Cortex of kidney (tissue), 1 donor: ENCODE measurements at places on chromosomes 16 and 17.

DNA sequence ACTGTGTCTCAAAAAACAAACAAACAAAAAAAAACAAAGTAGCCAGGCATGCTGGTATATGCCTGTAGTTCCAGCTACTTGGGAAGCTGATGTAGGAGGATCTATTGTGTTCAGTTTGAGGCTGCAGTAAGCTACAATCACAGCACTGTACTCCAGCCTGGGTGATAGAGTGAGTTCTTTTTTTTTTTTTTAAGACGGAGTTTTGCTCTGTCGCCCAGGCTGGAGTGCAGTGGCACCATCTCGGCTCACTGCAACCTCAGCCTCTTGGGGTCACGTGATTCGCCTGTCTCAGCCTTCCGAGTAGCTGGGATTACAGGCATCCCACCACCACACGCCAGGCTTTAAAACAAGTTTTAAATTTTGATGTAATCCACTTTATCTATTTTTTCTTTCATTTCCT is 80.2 kb upstream of the STAC2 start:
- DNase-seq = no peak

GRCh38 chr17:80956321-80957190 is 35.1 kb upstream of the CHMP6 start:
- no peak for DNase-seq

DNA sequence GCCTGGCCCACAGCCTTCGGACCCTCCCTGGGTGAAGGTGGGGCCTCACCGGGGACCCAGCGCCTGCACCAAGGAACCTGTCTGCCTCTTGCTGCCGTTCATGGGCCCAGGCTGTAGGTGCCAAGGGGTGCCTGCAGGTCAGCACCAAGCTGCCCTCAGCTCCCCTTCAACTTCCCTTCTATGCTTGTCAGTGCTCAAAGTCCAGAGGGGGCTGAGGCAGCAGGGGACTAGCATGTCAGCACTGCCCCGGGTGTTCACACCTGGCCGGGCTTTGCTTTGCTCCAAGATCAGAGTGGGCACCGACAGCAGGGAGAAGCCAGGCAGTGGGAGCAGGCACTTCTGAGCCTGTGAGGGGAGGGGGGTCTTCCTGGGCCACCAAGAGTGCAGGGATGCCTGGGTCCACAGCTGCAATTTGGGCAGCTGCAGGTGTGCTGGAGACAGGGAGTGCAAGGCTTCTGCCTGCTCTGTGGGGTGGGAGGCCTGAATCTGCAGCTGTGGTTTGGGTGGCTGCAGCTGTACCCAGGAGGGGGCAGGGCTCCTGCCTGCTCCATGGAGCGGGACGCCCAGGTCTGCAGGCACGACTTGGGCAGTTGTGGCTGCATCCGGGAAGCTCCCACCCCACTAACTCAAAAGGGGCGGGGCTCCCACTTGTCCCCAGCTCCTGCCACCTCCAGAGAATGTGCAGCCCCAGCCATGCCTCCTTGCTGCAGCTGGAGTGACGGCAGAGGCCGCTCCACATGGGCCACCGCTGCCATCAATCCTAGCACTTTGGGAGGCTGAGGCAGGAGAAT is 27.6 kb upstream of the PRM1 start:
- DNase-seq = no peak

DNA sequence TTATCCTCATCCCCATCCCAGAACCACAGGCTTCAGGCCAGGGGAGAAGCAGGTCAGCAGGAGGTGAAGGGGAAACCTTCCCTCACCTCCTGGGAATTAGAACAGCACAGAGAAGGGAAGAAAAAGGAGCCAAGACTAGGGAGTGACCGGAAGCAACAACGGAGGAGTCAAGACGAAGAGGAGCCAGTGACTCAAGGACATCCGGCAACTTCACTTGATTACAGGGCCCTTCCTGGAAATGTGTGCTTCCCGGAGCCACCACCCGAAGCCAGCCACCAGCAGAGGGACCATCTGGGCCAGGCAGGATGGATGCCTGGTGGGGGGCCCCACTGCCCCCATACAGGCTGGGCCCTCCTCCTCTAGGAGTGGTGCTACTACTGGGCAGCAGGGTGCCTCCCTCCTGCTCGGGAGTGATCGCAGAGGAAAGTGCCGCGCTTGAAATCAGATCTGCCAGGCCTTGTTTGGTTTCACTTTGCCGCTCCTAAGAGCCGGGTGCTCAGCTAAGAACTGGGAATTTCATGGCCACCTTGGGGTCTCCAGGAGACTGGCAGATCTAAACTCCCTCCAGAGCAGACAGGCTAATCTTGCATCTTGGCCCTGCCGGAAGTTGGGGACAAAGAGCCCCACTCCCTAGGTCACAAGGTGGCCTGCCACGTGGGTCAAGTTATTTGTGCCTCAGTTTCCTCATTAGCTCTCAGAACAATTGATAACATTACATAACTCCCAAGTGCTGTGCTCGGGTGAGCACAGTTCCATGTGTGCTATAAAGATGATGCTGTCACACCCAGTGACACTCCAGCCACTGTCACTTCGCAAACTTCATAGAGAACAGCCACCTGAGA is 6.6 kb downstream of the CDC42EP4 start:
- DNase-seq = no peak

DNA sequence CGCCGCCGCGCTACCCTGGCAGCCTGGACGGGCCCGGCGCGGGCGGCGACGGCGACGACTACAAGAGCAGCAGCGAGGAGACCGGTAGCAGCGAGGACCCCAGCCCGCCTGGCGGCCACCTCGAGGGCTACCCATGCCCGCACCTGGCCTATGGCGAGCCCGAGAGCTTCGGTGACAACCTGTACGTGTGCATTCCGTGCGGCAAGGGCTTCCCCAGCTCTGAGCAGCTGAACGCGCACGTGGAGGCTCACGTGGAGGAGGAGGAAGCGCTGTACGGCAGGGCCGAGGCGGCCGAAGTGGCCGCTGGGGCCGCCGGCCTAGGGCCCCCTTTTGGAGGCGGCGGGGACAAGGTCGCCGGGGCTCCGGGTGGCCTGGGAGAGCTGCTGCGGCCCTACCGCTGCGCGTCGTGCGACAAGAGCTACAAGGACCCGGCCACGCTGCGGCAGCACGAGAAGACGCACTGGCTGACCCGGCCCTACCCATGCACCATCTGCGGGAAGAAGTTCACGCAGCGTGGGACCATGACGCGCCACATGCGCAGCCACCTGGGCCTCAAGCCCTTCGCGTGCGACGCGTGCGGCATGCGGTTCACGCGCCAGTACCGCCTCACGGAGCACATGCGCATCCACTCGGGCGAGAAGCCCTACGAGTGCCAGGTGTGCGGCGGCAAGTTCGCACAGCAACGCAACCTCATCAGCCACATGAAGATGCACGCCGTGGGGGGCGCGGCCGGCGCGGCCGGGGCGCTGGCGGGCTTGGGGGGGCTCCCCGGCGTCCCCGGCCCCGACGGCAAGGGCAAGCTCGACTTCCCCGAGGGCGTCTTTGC is 3.1 kb downstream of the HIC1 start:
- DNase-seq = no peak

DNA sequence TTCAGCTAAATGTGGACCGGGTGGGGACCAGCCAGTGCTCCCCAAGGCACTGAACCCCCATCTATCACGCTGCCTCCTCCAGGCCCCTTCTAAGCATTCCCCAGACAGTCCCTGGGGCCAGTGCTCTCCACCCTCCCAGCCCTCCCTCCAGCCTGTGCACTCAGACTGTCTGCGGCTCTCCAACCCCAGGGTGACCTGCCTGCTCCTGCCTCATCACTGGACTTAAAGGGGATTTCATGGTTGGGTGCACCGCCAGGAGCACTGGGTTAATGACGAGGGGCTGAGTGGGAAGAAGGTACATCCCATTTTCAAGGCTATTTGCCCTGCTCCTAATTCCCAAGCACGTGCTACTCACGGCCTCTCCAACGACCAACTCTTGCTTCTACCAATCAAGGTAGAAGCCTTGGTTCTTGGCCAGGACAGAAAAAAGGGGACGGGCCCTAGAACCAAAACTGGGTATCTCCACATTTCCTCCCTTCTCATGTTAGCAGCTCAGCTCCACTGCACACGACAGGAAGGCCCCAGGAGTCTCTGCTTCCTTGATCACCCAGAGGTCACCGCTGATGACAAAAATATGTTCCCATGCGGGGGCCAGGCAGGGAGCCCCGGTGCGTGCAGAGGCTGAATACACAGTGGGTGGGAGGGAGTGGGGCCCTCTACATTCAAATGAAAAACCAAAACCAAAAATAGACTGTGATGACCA is 3.5 kb upstream of the ABR start:
- DNase-seq = no peak

DNA sequence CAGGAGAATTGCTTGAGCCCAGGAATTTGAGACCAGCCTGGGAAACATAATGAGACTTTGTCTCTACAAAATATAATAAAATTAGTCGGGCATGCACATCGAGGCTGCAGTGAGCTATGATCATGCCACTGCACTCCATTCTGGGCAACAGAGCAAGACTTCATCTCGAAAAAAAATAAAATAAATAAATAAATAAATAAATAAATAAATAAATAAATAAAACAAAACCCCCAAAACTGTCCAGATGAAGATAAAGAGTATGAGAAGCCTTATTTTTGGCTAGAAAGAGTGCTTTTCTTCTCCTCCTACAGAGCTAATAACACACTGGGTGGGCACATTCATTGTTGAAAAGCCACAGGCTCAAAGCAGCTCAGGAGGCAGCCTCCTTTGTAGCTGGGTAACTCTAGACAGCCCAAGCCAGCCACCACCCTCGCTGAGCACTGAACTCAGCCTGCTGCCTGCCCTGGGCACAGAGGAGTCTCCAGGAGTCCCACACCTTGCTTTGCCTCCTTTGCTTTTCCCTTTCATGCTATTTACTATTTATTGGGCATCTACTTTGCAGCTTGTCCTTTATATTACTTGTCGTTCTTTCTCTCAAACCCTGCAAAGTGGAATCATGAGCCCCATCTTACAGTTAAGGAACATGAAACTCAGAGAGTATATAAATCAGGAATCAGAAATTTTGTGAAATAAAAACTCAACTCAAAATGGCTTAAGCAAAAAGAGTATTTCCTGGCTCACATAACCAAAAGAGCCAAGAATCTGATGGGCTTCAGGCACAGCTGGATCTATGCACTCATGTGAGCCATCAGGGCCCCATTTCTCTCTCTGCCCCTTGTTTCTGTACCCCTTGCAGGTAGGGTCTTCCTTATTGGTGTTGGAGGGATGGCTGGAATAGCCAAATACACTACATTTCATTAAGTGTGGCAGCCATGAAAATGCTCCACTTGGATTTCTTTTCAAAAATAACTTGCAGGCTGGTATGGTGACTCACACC is 18.1 kb upstream of the C16orf87 start:
- DNase-seq = no peak

DNA sequence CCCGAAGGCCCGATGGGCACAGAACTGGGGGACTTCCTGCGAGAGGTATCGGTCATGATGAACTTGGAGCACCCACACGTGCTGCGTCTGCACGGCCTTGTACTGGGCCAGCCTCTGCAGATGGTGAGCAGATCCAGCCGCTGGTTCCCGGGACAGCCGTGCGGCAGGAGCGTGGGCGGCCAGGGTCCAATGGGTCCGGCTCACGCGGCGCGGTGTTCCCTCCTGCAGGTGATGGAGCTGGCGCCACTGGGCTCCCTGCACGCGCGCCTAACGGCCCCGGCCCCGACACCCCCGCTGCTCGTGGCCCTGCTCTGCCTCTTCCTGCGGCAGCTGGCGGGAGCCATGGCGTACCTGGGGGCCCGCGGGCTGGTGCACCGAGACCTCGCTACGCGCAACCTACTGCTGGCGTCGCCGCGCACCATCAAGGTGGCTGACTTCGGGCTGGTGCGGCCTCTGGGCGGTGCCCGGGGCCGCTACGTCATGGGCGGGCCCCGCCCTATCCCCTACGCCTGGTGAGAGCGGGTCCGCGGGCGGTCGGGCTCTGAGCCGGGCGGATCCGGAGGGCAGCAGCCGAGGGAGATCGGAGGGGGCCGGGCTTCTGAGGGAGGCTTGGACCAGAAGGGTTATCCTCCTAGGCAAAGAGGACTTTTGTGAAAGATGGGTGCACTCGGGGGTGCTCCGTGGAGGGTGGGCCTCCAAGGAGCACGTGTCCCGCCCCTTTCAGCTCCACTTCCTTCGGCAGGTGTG is 3.0 kb downstream of the TNK1 start:
- DNase-seq = no peak

DNA sequence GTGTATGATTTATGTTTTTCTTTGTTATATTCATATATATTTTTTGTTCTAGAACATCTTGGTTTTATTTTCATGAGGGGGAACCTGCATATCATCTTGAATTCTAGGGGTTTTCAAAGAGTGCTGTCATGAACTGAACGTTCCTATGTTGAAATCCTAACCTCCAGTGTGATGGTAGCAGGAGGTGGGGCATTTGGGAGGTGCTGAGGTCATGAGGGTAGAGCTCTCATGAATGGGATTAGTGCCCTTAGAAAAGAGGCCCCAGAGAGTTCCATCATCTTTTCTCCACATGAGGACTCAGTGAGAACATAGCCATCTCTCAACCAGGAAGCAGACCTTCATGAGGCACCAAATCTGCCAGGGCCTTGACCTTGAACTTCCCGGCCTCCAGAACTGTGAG is 34.6 kb upstream of the CCDC182 start:
- no peak for DNase-seq

DNA sequence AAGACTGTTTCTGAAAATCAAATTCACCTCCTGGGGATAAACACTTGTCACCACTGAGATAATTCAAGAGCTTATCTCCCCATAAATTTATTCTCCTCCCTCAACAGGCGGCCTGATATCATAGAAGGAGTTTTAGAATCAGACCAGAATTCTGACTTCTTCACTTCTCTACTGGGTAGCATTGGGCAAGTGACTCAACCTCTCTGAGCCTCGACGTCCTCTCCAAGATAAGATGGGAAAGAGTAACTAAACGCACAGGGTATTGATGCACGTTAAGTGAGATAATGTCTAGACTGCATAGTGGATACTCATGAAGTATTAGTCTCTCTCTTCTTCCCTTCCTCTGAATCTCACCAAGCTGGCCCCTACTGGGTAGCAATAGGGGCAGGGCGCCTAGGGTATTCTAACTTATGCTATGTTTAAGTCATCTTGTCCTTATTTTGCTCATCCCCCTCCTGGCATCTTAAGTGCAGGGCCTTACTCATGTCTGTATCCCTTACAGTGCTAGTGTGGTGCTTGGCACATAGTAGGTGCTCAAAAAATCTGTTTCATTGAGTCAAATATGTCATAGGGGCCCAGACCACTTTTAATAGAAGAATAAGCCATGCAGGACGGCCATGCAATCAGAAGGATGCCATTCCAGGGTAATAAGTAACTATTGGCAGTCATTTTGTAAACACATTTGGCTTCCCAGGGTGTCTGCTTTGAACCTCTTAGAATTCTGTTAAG is 476.4 kb upstream of the CCL2 start:
- no peak for DNase-seq

DNA sequence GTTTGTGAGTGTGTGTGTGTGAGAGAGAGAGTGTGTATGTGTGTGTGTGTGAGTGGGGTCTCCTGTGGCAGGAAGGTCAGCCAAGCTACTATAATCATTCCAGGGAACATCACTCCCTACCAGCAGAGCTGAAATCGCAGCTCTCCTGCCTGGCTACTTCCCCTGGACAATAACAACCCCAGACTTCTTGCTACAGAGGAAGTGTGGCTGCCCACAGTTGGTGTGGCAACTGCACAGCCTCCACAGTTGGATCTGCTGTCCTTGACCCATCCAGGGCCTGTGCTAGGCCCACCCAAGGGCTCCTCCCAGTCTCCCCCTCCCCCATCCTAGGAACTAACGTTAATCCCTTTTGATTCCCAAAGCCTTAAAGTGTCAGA is 1.5 kb downstream of the SLC13A5 start:
- DNase-seq = no peak

- DNase-seq = no peak
Observed at GRCh38 chr16:18979936-18980335, 3.8 kb upstream of the TMC7 start.
